ENCODE measurements at places on chromosomes 4 and X. TPM values are rescaled to one million over a fixed set of nuclear protein-coding genes. Genes with fewer than 3 reads are reported as not detected.

GRCh38 chr4:87521319-87521718, 7.9 kb downstream of the SPARCL1 start:
- no peak for DNase-seq

- no peak for DNase-seq
Observed at GRCh38 chrX:38500866-38501265, 60.5 kb upstream of the TSPAN7 start.

- no peak for DNase-seq
Observed at GRCh38 chr4:173264684-173265185, 69.4 kb downstream of the HMGB2 start.

The EDA2R gene
- total RNA-seq = 8.5 TPM

The ADH1C gene
- total RNA-seq = 4.5 TPM

- no peak for DNase-seq
Observed at GRCh38 chrX:74117962-74118902, 185.7 kb upstream of the ZCCHC13 start.
